ENCODE measurements at places on chromosomes 5 and 9.
A peak's percentile ranks its signal among the peaks of the same experiment; 100 is the strongest.

- DNase-seq = no peak
Observed at GRCh38 chr5:113249206-113249605, 185.6 kb downstream of the TSSK1B start.

GRCh38 chr9:88691811-88692210 is 156.8 kb downstream of the NXNL2 start:
- DNase-seq = no peak

- DNase-seq = peak; percentile 47
Observed at GRCh38 chr5:91938441-91938840, 555.3 kb upstream of the ARRDC3 start.

- no peak for DNase-seq
Observed at GRCh38 chr9:522190-522589, 307.5 kb downstream of the DOCK8 start.

- DNase-seq = no peak
Observed at GRCh38 chr5:81972492-81972783, 615 bp downstream of the ATG10 start.

DNA sequence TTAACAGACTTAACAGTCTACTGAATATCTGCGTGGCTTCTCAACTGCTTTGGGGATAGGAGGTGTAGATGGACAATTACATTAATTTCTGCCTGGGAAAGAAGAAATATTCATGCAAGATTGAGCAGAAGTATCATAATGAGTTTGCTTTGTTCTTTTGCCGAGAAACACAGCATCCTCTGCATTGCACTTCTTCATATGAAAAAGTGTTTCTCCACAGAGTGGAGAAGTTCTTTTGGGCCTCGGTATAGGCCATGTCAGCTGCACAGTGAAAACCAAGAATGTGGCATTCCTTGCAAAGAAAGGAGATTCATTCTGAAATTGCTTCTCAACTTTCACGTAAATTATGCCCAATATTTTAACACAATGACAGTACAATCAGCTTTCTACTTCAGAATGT is 17.6 kb upstream of the SNX2 start:
- DNase-seq = no peak

GRCh38 chr5:2883771-2884170 is 132.3 kb upstream of the IRX2 start:
- no peak for DNase-seq

- DNase-seq = no peak
Observed at GRCh38 chr5:56479126-56479525, 246.0 kb upstream of the ANKRD55 start.

GRCh38 chr5:1445313-1445688 is at the start of gene SLC6A3:
Gene SLC6A3 (minus strand): TSS chr5:1445440. CDS start chr5:1443197, 2,243 bp downstream.
- DNase-seq = no peak

GRCh38 chr9:111890334-111890733 is 6.3 kb upstream of the UGCG start:
- no peak for DNase-seq

Measured in fibroblast of skin of left quadriceps (primary cell).